NCI-H1105 (cell line): ENCODE measurements at places on chromosomes 3 and 15.

GRCh38 chr15:81880833-81881232 is 165.0 kb downstream of the MEX3B start:
- peak; percentile 74 for DNase-seq

DNA sequence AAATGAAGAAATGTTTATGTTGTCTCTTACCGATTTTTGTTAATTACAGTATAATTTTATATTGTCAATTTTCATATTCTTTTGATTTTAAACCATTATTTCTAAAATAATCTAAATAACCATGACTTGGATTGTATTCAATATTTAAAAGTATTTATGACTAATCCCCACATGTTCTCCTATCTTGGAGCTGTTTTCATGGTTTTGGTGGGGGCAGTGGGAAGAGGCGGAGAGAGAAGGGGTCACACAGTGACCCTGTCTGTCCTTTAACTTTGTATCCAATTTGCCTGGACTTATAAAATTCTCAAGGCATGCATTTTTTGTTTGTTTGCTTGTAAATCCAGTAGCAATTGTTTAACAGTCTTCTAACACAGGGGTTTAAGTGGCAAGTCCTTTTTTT is 407.4 kb downstream of the NTRK3 start:
- DNase-seq, result no peak

GRCh38 chr15:69435985-69436384 is 16.6 kb upstream of the RPLP1 start:
- DNase-seq, result no peak

- no peak for DNase-seq
These were observed 101.8 kb upstream of the LIPC start for GRCh38 chr15:58329781-58330671.

DNA sequence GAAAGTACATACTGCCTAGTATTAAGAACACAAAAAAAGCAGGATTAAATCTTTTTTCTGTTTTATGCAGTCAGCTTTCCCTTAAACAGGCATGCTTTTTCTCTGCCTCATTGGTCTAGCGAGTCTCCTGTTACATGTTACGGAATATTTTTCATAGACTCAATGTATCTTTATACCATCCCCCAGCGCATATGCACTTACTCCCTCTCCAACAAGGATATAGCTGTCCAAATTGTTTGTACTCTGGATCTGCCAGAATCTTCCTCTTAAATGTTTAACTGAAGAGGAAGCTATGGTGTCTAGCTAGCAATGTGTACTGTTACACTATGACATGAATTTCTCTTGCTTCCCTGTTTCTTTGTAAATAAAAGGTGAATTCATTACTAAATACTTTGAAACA is 9.2 kb upstream of the SLCO3A1 start:
- DNase-seq, result no peak

DNA sequence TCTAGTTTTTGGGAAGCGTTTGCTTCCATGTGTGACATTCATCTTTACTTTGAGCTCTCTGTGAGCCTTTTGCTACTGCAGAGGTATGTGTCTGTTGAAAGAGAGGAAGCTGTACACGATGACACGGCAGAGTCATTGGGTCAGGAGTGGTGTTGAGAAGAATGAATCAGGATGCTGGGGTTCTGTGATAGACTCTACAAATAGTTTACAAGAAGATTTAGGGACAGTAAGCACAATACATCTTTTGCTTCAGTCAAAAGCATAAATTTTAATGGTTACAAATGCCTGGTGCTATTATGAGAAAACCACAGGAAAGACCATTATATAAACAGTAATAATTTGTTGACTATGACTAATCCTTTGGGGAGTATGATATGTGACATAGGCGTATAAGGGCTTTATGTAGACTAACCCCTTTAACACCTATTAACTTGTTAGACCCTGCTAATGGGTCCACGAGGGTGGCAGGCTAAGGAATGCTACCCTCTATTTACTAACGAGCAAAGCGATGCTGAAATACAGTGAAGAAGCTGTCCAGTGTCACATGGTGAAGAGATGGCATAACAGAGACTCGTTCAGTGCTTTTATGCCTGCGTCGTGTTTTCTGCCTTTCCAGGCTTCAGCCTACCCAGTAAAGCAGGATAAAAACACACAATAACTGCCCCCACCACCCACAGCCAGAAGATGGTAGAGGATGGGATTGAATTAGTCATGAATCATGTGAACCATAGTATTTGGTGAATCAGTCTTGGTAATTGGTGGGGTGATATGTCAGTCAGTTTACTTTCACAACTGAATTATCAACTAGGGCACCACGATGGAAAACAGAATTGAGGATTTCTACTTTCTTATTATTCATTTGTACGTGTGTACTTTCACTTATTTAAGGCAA is 118.8 kb downstream of the LPP start:
- no peak for DNase-seq

DNA sequence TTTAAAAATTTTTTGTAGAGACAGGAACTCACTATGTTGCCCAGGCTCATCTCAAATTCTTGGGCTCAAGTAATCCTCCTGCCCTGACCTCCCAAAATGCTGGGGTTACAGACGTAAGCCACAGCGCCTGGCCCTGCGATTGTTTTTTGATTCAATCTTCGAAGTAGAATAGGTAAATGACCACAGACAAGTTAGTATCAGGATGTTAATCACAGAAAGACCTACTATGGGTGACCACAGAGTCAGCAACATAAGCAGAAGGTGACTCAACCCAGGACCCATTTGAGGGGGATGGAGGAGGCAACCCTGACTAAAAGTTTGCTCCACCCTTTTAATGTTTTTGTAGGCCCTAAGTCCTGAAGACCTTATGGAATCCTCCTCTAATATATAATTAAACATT is 10.0 kb upstream of the USP3 start:
- no peak for DNase-seq

DNA sequence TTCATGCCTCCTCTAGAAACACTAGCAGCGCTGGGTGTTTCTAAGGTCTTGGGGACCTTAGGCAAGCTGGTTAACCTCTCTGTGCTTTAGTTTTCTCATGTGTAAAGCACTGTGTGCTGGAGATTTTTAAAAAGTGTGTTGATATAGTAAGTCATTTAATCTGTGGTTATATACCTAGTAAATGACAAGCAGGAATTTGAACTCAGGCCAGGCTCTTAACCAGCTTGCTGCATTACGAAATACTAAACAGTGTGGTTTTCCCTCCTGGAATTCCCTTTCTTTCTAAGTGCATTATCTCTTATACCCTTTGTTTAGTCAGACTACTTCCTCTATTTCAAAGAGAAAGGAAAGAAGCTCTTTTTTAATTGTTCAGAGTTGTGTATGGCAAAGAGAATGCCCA is 26.5 kb downstream of the NEO1 start:
- no peak for DNase-seq

DNA sequence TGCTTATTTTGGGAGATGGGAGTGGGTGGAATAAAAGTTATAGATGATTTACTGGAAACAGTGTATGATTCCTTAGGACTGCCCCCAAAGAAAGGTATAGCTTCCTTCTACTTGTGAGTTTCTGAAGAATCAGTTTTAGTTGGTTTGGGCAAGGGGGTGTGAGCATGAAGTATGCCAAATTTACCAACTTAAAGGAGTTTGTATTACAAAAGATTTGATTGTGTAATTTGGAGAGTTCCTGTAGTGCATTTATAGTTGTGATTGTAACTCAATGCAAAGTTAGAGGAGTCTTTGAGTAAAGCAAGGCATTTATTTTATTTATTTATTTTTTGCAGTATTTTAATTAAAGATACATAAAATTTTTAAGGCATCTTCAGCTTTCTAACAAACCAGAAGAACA is 42.8 kb downstream of the TSC22D2 start:
- DNase-seq, result no peak

DNA sequence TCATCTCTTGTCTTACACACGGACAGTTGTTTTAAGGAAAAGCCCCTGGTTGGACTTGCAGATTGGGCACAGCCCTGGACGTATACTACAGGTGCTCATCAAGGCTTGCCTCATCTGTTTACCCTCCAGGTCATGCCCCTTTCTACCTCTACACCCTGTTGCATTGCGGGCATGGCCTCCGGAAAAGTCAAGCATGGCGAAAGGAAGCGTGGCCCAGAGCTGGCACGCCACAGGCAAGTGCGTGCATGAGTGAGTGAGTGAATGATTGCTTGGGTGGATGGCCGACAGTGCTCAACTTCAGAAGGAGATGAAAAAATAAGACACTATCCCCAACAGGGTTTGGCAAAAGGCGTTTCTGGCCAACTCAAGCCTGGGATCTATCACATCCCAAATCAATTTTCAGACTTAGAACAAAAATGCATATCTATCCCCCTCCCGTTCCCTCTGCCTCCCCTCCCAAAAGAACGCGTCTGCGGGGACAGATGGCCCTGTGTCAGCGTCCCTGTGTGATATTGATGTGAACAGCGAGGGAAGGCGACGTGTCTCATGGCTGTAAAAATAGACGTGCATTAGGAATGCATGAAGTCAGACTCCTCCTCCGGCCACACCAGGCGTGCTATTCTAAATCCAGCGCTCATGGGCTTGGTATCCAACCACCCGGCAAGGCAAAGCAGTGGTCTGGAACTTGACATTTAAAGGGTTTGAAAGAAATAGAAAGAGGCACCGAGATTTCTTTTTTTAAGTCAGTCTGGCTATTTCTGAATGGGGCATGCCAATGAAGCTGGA is 96.0 kb downstream of the RPLP1 start:
- no peak for DNase-seq

- no peak for DNase-seq
These were observed 32.9 kb downstream of the AP3S2 start for GRCh38 chr15:89860891-89861290.

DNA sequence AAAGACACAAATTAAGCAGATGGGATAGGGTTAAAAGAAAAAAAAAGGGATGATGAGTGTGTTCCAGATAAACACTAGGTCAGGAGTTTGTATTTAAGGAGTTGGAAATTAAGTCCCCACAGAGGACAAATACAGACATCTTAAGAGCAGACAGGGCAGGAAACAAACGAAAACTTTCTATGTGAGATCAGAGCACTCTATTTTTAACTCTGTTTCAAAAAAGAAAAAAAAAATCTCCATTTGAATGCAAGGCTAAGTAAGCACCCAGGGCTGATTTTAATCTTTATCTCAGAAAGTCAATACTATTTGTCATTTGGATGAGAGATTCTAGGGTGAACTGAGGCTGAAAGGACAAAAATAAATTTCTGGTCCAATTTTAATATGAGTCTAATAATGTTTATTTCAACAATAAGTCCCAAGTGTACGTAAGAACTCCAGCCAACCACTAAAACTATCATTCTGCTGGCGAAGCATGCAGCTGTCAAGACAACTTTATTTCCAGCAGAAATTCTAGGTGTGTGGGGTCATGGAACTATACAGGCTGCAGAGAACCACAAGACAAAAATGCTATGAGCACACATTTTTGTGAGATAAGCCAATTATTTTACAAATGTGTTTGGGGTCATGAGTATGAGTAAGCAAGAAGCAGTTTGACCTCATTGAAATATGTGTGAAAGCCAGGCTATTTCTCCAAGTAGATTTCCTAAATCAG is 186.1 kb downstream of the FMN1 start:
- DNase-seq, result no peak

GRCh38 chr3:157368171-157368570 is 68.5 kb upstream of the PTX3 start:
- DNase-seq, result no peak

DNA sequence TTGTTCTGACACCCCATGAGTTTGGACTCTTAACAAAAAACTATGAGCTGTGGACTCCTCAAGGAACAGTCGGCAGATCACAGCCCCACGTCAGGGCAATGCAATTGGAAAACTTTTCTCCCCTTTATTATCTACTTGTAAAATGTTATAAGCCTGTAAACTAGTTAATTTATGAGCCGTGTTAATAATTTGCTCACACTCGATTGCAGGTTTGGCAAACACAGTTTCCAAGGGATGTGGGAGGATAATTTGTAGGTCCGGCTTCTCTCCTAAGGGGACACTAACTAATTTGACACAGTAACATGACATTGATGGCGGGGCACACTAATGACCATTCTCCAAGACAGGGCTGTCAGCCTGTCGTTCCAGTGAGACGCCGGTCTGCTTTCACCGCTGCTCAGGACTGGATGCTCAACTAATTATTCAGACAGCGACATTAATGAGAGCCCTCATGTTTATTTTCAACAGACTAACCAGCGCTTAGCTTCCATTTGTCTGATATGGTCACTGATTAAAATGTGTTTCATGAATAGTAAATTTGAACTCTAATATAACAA is 222.1 kb downstream of the FOXP1 start:
- no peak for DNase-seq

DNA sequence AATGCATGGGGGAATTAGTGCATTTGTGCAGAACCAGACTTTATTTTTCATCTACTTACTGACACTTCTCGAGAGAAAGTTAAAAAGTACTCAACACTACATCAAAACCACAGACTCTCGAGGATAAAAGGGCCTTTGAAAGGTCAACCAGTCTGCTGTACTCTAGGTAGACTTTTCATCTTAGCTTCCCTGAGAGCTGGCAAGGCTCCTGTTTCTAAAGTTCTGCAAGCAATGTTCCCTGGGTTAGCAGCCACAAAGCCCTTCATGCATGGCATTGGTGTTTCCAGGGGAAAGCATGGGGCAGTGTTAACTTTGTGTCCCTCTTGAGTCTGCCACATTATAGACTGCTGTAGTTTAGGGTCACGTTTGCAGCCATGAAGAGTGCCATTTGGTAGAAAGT is 106.4 kb upstream of the PFN2 start:
- no peak for DNase-seq

DNA sequence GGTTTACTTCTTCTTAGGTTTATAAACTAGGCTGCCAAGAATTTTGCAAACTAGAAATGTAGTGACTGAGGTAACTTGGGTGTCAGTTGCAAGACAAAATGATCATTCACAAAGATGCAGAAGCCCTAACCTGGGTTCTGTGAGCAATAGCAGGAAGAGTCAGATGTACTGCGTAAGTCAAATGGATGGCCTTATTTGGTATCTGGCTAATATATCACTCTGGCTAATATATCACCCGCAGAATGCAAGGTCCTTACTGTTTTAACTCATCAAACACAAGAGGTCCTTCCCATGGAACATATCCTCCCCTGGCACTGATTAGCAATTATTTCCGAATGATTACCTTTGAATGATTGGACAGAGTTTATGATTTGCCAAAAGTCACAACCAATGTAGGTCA is 37.4 kb downstream of the RBMS3 start:
- no peak for DNase-seq
